ENCODE measurements at places on chromosomes 5 and 9.
A peak's percentile ranks its signal among the peaks of the same experiment; 100 is the strongest.

GRCh38 chr5:56142614-56143372, 90.3 kb downstream of the ANKRD55 start:
- no peak for DNase-seq

DNA sequence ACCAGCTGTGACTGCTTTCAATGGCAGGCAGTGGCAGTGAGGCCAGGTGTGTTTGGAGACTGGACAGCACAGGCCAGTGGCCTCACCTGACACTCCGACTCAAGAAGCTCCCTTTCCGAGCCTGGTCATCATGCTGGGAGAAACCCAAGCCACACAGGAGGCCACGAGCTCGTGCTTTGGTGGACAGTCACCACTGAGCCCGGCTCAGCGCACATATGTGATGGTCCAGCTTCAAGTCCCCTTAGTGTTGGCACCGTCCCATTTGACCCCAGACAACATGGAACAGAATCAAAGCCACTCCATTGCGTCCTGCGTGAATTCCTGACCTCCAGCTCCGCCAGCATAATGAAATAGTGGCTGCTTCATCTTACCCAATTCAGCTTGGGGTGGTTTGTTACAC, 64.0 kb upstream of the PPP1R26 start:
- DNase-seq: no peak

- DNase-seq: peak; percentile 28
Measured at GRCh38 chr9:35726931-35727330, 5.1 kb downstream of the TLN1 start.

DNA sequence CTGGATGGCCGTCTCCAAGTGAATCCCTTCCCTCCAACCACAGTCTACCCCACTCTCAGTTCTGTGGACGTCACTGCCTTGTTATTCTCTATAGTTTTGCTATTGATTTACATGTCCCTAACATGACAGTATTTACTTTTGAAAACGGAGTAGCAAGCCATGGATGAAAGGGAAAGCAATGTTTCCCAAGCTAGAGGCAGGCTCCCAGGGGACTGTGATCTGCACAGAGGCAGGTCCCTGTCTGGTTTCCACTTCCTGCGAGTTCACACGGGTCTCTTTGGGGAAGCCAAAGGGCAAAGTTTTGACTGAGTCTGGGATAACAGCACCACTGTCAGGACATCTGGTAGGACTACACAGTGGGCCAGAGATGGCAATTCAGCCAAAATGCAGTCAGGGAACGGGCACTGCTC, 12.7 kb downstream of the C9orf153 start:
- DNase-seq: no peak

DNA sequence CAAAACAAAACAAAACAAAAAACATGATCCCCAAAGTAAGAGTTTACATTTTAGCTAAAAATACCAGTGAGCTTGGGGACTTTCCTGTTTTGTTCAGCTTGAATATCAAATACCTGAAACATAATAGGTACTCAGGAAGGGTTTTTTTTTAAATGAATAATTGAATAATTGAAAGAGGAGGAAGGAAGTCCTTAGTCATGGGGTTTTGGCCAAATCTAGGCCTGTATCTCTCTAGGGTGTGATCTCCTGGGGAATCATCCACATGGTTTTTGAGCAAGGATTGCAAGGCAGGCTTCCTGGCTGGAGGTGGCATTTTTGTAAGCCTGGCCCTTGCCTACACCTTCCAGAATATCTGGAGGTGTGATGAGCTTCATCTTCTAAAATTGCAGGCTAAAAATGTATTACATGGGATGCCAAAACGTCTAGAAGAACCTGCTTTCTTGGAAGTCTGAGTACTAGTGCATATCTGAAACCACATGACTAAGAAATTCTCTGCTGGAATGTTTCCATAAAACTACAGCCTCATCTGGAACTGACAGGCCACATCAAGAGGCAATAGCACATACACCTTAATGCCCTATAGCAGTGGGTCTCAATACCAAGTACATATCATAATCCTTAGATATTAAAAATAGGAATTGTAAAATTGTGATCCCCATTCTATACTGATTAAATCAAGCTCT, 10.4 kb downstream of the C9 start:
- no peak for DNase-seq

GRCh38 chr5:133957080-133957479, 11.3 kb downstream of the C5orf15 start:
- no peak for DNase-seq

DNA sequence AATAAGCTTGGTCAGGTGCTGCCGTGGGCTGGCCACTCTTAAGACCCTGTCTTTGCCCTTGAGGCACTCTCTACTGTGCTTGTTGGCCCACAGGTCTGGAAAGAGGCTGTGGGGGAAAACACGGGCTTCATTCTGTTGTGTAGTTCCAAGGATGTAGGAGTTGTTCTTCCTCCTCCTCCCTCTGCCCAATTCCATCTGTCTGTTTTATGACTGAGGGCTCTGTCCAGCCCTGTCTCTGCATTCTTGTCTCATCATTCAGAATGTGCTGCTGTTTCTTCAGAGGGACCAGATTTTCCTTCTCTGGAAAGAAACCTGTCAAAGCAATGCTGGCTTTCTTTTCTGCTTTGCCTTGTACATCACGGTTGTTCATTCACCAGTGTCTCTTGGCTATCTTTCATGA, 84.1 kb downstream of the MAP1B start:
- DNase-seq: no peak

DNA sequence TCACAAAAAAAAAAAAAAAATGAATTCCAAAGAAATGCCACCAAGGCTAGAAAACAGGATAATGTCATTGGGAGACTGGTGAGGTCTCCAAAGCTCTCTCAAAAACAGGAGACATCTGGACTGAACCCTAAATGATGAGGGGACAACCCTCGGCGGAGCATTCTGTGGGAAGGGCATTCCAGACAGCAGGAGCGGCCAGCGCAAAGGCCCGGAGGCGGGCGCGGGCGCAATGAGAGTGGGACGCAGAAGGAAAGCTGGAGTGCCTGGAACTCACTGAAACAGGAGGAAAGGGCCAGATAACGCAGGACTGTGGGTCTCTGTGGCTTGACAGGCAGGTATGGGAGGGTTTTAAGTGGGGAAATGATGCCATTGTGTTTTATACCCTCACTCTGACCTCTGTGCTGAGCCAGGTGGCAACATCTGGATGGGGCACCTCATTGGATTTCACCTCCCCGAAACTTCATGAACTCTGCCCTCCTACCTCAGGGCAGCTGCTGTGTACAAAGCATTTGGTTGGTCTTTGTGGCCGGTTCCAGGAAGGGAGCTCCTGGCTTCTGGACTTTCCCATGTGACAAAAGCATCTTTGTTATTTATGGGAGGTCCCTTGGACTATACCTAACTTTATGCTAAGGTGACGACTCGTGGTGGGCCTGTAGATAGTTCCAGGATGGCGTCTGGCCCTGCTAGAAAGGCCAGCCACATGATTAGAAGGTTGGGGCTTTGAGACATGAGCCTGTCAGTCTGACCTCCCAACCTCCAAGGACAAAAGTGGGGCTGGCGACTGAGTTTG, 11.5 kb upstream of the MAPK9 start:
- DNase-seq: no peak

DNA sequence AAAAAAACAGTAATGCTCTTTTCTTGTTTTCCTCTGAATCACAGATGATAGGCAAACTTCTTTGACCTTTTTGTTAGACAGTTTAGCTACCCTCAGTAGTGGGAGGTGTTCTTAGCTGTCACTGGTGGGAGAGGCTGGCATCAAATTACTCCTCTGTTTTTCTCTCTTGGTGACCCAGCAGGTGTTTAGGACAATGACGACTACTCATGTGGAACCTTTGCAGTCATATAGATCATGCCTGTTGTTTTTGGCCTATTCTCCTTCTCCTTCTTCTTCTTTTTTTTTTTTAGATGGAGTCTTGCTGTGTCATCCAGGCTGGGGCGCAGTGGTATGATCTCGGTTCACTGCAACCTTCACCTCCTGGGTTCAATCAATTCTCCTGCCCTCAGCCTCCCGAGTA, 15.4 kb upstream of the NPR2 start:
- DNase-seq: no peak

DNA sequence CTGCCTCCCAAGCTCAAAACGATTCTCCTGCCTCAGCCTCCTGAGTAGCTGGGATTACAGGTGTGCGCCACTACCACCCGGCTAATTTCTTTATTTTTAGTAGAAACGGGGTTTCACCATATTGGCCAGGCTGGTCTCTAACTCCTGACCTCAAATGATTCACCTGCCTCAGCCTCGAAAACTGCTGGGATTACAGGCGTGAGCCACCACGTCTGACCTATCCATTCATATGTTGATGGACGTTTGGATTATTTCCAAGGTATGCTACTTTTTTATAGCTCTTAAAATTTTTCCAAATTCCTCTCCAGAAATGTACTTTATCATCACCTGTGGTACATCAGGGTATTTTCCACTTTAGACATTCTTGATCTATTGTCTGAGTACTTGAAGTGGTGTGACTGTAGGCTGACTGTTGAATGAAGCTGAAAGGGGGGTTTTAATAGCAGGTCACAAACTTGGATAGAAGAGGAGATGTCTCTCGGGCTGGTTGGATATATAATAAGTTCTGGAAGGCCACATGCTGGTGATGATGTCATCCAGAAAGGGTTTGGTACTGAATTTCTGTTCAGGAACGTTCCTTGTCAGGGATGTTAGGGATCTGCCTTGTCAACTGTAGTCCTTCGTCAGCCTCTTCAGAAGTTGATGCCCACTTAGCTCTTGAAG, 7.4 kb downstream of the CTNNA1 start:
- no peak for DNase-seq

GRCh38 chr5:82244151-82244550, 34.0 kb downstream of the RPS23 start:
- no peak for DNase-seq

DNA sequence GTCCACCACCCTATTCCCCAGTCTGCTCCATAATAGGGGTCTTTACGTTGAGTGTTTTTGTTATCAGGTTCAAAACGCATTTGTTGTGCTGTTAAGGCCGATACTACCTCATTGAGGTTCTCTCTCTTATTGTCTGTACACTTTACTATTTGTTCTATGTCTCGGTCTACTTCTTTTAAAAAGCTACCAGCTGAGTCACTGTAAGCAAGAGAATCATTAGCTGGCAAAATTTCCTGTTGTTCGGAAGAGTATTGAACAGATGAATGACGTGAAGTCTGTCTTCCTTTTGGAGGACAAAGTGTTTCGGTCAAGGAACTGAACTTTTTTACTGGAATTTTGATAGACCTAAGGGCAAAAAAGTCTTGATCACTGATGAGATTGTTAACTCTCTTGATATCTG, 10.3 kb downstream of the LYSMD3 start:
- DNase-seq: no peak

GRCh38 chr5:61245486-61245885, 83.2 kb upstream of the SMIM15 start:
- no peak for DNase-seq

DNA sequence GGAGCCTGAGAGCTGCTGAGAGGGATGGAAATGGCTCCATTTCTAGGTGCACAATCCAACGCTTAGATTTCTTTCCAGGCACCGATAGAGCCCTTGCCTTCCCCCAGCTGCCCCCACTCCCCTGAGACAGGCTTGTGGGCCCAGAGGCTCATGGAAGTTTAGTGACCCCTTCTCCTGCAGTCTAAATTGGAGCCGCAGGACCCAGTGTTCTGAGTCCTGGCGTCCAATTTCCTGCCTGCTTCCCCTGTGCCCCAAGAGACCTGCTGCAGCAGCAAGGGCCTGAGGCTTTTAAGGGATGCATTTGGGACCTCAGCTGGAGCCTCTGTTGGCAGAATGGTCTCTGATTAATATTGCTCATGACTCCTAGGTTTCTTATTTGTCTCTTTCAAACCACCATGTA, 61.7 kb downstream of the RGS3 start:
- no peak for DNase-seq

GRCh38 chr5:178454303-178454702, 135.9 kb downstream of the COL23A1 start:
- DNase-seq: no peak

- DNase-seq: no peak
Measured at GRCh38 chr5:119074419-119074818, 3.5 kb downstream of the DMXL1 start.

- DNase-seq: no peak
Measured at GRCh38 chr5:18607570-18607969, 973.3 kb downstream of the TAF11L14 start.
